Transverse colon (tissue), 4 donors: ENCODE measurements at places on chromosomes 5 and 9.

DNA sequence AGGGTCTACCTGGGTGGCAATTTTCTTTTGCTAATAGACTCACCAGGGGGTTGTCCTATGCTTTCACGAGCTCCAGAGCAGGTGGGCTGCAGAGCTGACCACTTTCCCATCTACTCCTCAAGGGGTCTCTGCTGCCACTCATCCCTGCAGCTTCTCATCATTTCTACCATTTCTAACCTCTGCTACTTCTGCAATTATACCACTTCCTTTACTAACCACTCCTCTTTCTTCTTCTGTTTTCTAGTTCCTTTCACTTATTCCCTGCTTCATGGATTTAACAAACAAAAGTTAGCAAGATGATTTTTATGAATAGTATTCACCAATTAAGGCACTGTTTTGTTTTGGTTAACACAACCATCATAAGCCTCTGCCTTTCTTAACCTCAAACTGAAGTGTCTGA is 34.5 kb upstream of the NIPBL start:
- no peak for DNase-seq

GRCh38 chr9:110016340-110016739 is 191.6 kb downstream of the C9orf152 start:
- DNase-seq = no peak

GRCh38 chr9:122695696-122696095 is 20.8 kb downstream of the OR1L3 start:
- no peak for DNase-seq

- no peak for DNase-seq
Measured at GRCh38 chr5:124772457-124773200, 26.2 kb upstream of the ZNF608 start.

GRCh38 chr9:91246846-91247245 is 114.9 kb downstream of the AUH start:
- no peak for DNase-seq

DNA sequence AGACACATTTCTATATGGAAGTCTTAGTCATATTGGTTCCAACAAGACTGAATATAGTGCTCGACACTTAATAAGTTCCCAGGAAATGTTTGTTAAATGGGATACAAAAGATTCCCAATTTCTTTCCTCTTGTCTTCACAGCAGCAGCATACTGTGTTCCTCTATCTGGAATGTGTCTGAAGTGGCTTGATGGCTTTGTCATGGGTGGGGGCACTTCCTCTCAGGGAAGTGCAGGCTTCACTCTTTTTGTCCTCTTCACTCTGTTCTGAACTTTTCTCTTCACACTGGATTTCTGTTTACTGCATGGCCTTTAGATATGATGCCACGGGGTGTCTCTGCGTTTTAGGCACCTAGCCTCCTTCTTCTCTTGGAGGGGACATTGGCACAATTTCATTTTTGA is 127.7 kb upstream of the C9orf72 start:
- no peak for DNase-seq

- no peak for DNase-seq
Measured at GRCh38 chr5:51567636-51568035, 184.4 kb downstream of the ISL1 start.

DNA sequence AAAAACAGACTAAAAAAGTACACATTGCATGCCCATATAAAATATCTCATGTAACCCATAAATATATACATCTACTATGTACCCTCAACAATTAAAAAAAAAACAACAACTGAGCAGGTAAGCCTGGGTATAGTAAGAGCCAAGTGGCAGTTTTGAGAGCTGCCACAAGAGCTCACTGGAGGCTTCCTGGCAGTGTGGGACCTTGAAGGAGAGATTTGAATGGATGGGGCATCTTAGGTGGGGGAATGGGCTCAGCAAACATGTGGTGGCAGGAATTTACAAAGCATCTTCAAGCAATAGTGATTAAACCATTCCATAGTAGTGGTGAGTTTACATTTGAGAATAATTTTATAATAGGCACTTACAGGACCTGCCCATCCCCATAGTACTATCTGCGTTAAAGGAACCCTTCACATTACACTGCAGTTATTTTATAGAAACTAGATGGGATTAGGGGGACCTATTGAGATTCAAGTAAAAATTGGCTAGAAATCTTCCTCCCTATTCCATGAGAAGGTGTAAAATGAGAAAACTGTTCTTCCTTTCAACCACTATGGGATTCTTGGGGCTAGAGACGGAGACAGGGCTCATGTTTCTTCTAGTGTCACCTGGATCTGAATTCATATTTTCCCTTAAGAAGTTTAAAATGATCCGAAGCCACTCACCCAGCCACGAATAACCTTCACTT is 6.9 kb downstream of the MEGF10 start:
- no peak for DNase-seq

DNA sequence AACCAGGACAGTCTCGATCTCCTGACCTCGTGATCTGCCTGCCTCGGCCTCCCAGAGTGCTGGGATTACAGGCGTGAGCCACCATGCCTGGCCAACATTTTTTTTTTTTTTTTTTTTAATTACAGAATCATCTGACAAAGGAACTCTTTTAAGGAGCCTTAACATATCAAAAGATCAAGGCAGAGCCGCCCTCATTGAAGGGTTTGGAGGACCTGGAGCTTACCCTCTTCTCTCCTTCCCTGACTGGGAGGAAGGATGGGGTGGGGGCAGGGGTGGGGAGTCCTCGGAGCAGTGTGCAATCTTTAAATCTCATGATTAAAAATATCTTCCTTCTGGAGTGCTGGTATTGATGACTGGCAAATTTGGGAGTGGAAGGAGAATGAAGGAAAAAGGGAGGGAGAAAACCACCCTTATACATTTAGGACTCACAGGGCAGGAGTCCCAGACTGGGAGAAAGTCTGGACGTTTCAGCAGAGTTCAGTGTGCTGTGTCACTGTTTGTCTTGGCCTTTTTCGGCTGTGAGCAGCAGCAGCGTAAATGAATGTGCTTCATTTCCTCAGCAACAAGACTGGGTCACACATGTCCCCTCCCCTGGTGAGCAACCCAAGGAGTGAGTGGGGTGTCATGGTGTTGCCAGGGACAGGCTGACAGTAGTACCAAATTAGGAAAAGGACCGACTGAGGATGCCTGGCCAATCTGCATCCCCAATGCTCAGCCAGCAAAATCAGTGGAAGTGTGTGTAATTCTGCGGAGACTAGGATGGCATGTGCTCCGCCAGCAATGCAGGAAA is 115.3 kb upstream of the BNC2 start:
- DNase-seq = peak; percentile 14

DNA sequence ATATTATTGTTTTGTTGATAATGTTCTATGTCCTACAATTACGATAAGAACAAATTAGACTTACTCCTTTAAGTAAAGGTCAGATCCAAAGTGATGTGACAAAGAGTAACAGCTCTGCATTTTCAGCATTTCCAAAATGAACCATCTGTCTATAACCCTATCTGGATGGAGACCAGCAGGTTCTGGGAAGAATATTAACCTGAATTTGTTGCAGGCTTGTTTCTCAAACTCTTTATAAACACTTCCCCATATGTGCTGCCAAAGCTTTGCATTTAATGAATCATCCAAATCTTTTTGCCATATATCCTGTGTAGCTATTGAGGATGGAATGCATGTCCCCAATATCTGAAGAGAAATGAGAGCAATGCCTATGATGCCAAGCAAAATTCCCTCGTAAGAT is 198.9 kb upstream of the SLC27A6 start:
- DNase-seq = no peak

DNA sequence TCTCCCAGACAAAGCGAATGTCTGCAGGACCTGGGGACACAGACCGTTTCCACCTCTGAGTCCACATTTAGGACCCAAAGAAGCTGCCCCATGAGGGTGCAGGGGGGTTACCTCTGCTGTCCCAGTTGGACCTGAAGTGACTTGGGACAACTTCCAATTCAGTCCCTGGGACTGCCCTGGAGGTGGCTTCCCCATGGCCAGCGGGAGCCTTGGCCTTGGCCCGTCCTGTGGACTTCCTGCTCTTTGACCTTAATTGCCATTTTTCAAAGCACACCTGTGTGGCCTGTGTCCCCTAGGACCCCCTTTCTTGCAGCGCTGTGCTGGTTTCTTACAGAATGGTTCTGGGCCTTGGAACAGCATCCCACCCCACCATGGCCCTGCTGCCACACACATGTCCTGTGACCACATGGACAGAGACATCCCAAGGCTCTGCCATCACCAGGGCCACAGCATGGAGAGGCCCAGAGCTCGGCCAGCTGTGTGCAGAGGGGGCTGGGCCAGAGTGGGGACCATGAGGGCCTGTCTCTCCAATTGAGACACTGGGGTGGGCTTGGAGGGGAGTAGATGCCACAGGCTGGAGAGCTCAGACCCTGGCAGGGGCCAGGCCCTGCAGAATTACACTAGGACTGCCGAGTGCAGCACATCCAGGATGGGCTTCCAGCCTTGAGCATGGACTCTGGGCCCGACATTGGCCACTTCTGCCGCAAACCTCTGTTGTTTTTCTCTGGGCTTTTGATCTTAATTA is 45.8 kb downstream of the SECISBP2 start:
- no peak for DNase-seq

GRCh38 chr5:135153259-135153658 is 119.2 kb upstream of the PITX1 start:
- DNase-seq = no peak

- no peak for DNase-seq
Measured at GRCh38 chr9:22863736-22864135, 417.1 kb downstream of the DMRTA1 start.

DNA sequence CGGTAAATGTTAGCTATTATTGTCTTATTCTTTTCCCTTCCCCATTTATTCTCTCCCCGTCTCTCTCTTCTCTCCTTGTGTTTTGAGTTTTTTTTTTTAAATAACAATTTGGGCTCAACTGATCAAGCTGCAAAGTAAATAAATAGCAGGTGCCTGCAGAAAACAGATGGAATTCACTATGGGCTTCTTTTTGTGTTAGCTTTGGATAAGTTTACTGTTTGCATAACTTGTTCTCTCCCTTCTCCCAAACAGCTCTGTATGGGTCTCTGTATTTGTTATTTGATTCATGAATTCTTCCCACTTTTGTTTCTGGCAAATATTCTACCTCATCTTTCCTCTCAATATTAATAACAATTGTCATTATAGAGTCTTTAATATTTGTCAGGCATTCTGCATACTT is 111.8 kb upstream of the ASTN2 start:
- no peak for DNase-seq

DNA sequence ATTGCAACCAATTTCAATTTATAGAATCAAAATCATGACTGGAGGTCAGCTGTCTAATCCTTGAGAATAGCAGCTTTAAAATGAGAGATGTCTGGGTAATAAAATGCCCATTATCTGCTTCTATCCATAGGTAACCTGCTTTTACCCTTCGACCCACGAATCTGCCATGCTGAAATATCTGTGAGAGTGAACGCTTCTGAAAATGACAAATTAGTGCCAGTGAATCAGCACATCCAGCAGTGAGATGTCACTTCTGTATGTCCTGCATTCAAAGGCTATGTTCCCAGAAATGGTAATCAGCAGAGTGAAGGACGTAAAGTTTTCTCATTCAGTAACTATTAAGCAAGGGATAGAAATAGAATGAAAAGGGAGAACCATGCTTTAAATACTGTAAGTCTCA is 532.4 kb upstream of the ITGA1 start:
- DNase-seq = no peak

GRCh38 chr5:166093312-166093711 is 2198.1 kb upstream of the WWC1 start:
- no peak for DNase-seq

GRCh38 chr9:33146298-33146697 is 20.8 kb downstream of the B4GALT1 start:
- DNase-seq = peak; percentile 0

GRCh38 chr9:74644023-74644422 is 146.9 kb downstream of the RORB start:
- DNase-seq = no peak

- DNase-seq = no peak
Measured at GRCh38 chr5:118894709-118895108, 93.6 kb downstream of the DTWD2 start.

- no peak for DNase-seq
Measured at GRCh38 chr5:17230191-17230590, 12.8 kb downstream of the BASP1 start.

DNA sequence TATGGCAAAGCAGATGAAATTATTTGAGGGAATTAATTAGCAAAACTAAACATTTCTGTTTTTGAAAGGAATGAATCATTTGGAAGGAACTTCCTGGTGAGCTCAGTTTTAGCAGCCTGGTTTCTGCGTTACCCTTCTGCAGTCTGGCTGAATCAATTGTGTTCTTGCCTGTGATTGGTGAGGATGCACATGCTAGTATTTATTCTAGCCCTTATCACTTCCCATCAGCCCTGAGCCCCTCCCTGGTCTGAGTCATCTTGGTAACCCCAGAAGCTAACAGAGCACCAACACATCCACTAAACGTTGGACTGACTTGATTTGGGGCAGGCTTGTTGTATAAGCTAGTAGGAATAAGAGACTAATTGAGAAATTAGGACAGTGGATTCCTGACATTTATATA is 6.6 kb downstream of the TJP2 start:
- DNase-seq = peak; percentile 22

GRCh38 chr5:1315709-1316587 is 21.1 kb upstream of the TERT start:
- DNase-seq = peak; percentile 88

DNA sequence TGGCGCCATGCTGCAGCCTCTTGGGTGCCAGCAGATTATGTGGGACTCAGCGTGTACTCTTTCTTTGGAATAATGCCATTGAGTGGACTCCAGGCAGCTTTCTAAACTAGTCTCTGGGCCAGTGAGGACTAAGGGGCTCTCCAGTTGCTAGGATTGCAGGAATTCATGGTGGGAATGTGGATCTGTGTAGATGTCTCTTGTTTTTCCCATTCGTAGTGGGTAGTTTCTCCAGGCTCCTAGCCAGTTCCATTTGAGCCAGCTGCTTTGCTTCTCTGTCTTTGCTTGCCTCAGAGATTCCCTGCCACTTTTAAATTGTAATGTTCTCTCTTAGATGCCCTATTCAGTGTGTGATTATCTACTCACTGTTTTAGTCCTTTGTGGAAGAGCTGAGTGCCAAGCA is 42.6 kb downstream of the SLF1 start:
- no peak for DNase-seq

DNA sequence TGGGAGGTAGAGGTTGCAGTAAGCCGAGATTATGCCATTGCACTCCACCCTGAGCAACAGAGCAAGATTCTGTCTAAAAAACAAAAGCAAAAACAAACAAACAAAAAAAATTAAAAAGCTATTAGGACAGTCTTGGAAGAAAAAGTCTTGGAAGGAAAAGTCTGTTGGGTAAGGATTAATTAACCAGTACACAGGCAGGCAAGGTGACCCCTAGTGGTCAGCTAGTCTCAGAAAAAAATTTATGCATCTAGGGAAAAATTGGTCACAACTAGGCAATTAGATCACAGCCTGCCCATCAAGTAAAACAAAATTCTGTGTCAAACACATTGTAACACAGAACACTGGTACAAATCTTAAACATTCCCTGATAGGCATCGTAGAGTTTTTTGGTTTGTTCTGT is 6.7 kb upstream of the ANKRD18B start:
- DNase-seq = no peak

- no peak for DNase-seq
Measured at GRCh38 chr5:158701007-158701391, 398.7 kb downstream of the EBF1 start.

GRCh38 chr5:139725073-139725830 is 70.4 kb upstream of the PSD2 start:
- DNase-seq = no peak
